ENCODE measurements at places on chromosomes 7 and 10.

DNA sequence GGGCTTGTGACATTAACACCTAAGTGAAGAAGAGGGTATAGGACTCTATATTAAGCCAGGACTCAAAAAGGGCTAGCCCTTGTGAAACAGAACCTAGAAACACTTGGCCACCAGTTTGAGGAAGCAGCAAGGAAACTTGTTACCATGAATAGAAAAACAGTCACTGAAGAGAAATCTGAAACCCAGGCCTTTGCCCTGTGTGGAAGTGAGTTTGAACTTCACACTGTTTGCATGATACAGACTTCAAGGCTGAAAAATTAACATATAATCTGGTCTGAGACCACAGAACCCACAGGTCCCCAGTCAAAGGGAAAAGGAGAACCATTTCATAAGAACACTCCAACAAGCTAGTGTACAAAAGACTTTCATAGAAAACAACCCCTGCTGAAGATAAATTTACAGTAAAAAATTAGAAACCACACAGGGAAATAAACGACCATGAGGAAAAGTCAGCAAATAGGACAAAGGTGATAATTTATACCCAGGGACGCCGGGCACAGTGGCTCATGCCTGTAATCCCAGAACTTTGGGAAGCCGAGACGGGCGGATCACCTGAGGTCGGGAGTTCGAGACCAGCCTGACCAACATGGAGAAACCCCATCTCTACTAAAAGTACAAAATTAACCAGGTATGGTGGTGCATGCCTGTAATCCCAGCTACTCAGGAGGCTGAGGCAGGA is 76.1 kb downstream of the SKIDA1 start:
- DNase-seq = no peak

DNA sequence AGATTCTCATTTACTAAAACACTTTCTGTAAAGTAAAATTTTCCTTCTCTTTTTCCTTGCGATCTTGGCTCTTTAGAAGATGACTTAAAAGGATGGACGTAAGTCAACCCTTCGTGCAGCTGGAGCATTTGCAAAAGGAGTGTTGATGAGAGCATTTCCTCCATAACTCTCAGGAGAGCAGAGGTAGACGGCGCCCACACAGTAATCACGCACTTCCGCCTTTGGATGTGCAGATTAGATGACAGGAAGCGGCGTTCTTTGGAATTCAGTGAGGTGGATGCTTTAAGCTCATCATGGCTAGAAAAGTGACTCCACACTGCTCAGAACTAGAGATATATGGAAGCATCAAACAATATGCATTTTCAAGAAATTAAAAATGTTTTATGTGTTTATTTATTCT is 43.0 kb upstream of the NPS start:
- no peak for DNase-seq

GRCh38 chr10:99927721-99928280 is 81.9 kb downstream of the DNMBP start:
- no peak for DNase-seq

- no peak for DNase-seq
Measured at GRCh38 chr10:76188216-76188615, 756.8 kb downstream of the LRMDA start.

DNA sequence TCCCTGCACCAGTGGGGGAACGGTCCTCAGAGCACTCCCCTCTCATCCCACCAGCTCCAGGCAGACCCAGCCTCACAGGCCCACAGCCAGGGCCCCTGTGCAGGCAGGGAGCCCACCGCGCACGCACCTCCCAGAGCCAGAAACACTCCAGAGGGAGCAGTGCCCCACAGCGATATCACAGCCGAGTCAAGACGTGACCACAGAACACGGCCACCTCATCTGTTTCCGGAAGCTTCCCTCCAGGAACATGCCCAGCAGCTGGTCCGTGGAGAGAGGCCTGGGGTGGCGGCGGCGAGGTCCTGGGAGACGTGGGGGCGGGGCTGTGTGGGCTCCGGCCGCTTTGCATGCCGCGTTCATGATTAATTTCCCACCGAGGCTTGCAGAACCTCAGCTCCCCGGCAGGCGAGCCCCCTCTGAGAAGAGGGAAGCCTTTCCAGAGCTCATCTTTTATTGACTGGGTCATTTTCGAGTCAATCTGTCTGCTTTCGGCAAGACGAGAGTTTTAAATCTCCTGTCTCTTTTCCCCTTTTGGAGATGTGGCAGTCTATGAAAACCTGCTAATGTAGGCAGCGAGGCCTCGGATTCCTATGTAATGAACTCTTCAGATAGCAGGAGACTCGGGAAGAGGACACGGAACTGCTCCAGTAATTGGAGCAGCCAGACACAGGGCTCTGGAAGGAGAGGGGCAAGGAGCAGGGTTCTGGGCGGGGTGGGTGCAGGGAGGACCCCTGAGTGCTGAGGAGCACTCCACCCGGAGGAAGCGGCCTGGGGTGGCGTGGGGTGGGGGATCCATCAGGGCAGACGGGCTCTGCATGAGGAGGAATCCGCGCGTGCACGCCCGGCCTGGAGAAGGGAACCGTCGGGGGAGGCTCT is 242.8 kb downstream of the ELFN1 start:
- DNase-seq = no peak

DNA sequence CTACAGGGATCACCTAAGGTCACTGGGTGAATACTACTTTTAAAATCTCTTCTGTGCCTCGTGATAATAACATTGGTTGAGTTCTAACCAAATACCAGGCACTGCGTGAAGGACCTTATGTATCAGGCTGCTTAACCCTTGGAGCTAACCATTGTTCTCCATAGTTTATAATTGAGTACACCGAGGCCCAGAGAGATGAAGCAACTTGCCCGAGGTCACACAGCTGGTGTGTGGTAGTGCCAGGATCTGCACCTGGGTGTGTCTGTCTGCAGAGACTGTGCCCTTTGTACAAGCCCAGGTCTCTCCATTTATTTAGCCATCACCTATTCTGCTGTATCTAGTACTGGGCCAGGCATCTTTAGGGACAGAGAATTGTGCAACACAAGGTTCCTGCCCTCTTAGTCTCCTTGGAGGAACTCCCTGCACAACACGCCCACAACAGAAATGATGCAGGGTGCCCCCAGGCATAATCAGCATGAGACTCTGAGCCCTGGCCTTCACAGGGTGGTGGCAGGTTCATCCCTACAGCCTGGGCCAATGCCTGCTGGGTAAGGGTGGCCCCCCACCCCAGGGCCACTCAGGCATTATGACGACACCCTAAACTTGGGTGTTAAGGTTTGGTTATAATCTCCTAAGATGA is 31.5 kb downstream of the UNC5B start:
- DNase-seq = no peak

- DNase-seq = no peak
Measured at GRCh38 chr7:151142686-151143040, 24.8 kb downstream of the GBX1 start.

DNA sequence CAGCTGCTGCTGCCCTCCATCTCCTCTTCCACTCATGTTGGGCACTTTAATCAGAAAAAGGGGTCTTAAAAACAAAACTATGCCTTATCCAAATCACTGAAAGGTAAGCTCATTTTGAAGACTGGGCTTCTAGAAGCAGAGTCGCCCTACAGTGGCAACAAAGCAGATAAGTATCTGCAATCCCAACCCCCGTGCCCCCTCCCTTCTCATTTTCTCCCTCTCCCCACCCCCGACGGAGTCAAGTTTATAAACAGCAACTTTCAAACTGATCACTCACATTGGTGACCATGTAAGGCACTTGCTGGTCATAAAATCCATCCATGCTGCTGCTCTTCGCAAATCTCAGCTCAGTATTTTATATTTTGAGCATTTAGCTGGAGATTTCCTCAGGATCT is 738 bp downstream of the ETV1 start:
- DNase-seq = no peak

- DNase-seq = no peak
Measured at GRCh38 chr7:82755705-82756551, 312.4 kb upstream of the CACNA2D1 start.

DNA sequence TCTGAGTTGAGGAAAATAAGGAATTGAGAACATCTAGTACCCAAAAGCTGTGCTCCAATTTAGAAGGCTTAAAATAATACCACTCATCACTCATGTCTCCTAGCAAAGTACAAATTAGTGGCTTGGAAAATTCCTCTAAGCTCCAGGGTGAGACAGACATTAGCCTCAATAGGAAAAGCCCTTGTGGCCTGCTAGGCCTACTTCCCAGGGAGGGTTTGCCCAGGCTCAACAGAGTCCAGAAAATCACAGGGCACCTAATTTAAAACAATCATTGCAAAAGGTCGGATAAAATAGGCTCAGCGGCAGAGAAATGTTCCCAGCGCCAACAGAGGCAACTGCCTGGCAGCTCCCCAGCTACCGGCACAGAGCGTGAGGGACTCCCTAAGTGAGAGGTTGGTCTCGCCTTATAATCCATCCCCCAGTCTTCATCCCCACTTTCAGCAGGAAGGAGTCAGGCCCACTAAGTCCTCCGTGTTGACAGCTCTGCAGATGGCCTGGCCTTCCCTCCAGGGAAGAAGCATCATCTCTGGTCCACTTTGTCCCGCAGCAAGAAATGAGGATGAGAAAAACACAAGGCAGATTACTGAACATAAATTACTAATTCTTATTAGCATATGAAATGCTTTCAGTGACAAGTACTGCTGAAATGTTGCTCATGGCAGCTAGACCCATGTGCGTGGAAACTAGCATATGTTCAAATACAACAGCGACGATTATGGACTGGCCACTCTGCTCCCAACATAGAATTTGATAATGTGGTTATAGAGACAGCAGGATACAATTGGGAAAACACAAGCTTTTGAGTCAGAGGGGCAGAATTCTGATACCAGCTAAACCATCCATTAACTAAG is 1177.7 kb upstream of the AUTS2 start:
- no peak for DNase-seq

DNA sequence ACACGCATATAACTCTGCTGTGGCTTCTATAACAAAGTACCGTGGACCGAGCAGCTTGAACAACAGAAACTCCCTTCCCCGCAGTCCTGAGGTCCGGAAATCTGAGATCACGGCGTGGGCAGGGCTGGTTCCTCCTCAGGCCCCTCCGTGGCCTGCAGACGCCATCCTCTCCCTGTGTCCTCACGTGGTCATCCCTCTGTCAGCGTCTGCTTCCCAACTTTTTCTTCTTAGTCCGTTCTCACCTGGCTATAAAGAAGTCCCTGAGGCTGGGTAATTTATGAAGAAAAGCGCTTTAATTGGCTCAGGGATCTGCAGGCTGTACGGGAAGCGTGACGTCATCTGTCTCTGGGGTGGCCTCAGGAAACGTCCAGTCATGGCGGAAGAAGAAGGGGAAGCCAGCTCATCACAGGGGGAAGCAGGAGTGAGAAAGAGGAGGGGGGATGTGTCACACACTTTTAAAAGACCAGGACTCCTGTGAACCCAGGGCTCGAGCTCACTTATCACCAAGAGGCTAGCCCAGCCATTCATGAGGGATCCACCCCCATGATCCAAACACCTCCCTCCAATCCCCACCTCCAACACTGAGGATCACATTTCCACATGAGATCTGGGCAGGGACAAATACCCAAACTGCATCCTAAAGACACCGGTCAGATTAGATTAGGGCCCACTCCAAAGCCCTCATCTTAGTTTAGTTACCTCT is 91.2 kb upstream of the INSIG1 start:
- peak; percentile 81 for DNase-seq

- no peak for DNase-seq
Measured at GRCh38 chr7:93559639-93560491, 14.7 kb downstream of the CALCR start.

GRCh38 chr10:88291289-88292184 is 291.6 kb downstream of the RNLS start:
- no peak for DNase-seq

GRCh38 chr10:102624751-102625645 is 19.3 kb upstream of the TRIM8 start:
- no peak for DNase-seq

GRCh38 chr7:22791204-22792158 is 31.2 kb downstream of the TOMM7 start:
- no peak for DNase-seq

DNA sequence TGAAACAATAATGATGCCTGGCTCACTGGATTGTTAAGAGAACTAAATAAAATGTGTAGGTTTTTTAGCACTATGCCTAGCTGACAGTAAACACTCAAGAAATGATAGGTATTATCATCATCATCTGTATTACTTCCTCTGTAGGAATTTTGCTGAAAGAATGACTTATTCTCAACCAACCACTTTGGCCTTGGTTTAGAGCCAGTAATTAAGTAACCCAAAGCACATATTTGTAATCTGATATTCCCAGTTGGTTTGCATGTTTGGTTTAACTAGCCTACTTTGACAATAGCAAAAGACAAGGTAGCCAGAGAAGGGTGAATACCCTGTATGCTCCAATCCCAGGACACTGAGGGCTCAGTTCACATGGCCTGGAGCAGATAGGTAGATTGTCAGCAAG is 34.4 kb downstream of the BCAP29 start:
- DNase-seq = no peak

DNA sequence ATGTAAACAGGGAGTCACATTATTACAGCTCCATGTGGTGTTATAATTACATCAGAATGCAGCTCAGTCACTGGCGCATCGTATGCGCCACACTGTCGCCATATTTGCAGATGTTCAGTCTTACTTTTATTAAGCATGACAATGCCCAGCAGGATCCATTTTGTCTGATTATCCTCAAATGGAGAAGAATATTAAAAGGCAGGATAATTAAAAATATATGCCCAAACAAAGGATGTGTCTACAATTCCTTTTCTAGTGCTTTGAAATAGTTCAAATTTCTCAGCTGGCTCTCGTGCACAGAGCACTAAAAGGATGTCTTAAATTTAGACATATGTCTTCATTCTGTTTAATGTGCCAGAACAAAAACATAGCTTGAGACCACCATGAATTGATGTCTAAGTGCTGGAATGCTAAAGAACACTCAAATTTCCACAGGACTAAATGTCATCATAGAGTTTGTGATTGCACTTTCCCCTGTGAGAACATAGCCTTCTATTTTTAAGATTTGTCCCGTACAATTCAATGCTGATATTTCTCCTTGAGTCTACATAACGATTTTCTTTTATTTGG is 168.0 kb downstream of the DKK1 start:
- no peak for DNase-seq

DNA sequence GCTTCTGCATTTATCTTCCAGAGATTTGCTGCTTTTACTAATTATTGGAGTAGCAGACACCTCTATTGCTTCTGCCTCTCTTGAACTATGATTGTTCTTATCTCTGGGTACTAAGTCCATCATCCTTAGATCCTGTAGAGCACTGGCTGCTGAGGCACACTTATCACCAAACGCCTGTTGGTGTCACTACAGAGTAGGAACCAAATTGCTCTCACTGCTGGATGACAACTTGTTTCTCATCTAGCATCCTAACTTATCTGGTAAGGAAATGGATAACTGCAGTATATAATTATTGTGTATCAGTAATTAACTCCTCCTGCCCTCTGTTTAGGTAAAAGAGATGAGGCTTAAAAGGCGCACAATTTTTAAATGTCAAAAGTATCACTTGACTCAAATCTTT is 1059.4 kb downstream of the NRG3 start:
- DNase-seq = no peak

Data from CD4-positive, alpha-beta T cell treated with Interleukin-2 at 100 ng/mL for 4 hours (primary cell).